ENCODE measurements at places on chromosomes 2 and 18.

DNA sequence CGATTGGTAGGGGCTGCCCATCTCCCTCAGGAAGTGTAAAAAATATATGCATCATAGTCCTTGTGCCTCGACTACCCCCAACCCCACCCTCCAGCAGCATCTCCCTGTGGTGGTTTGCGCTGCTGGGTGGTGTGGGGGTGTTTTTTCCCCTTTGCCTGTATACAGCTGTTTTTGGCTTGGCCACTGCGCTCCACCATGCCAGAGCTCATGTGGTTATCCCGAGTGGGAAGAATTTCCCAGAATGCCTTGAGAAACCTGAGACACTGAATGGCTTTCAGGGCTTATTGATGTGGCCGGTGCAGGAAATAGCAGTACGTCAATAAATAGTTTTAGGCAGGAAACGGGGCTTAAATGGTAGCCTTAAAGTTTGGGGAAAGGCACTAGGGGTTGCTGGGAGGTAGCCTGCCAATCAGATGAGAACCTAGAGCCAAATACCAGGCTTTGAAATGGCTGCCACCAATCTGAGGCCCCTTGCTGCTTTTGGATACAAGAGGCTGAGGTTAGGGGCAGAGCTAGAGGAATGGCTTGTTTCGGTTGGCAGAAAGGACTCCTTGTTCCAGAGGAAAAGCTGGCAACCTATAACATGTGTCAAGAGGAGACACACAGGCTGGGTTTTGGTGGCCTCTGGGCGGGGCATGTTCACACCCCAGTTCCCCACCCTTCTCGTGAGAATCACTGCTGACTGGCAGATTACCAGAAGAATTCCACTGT lies 144.1 kb downstream of the SMAD7 start:
- DNase-seq = no peak

GRCh38 chr2:71629771-71630453 lies 176.6 kb downstream of the DYSF start:
- DNase-seq = no peak

- DNase-seq = no peak
Observed at GRCh38 chr2:119416299-119416923, 15.2 kb upstream of the TMEM37 start.

- DNase-seq = no peak
Observed at GRCh38 chr2:73841912-73842738, 13.4 kb downstream of the STAMBP start.

DNA sequence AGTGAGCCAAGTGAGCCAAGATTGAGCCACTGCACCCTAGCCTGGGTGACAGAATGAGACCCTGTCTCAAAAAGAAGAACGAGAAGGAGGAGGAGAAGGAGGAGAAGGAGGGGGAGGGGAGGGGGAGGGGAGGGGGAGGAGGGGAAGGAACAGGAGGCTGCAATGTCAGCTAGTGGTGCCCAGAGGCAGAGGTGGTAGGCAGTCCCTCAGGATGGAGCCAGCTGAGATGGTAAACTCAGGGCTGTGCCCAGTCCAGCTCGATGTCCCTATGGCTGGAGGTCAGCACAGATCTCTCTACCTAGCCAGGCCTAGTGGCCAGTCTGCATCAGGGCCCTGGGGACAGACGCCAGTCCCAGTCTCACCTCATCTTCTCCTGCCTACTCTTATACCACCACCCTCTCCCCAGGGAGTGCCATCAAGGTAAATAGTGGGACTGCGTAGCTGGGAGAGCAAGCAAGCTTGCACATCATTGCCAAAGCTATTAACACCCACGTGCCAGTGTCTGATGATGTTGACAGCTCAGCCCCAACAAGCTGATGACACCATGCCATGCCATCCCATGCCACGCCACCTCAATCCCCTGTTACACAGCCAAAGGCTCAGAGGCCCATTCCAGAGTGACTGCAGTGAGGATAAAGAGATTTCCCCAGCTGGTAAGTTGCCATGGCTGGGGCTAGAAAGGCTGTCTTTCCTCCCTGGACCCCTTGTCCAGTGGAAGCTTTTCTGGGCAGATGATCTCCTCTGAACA lies 7.6 kb upstream of the PLB1 start:
- no peak for DNase-seq

- no peak for DNase-seq
Observed at GRCh38 chr2:119197126-119197405, 26.6 kb upstream of the STEAP3 start.

DNA sequence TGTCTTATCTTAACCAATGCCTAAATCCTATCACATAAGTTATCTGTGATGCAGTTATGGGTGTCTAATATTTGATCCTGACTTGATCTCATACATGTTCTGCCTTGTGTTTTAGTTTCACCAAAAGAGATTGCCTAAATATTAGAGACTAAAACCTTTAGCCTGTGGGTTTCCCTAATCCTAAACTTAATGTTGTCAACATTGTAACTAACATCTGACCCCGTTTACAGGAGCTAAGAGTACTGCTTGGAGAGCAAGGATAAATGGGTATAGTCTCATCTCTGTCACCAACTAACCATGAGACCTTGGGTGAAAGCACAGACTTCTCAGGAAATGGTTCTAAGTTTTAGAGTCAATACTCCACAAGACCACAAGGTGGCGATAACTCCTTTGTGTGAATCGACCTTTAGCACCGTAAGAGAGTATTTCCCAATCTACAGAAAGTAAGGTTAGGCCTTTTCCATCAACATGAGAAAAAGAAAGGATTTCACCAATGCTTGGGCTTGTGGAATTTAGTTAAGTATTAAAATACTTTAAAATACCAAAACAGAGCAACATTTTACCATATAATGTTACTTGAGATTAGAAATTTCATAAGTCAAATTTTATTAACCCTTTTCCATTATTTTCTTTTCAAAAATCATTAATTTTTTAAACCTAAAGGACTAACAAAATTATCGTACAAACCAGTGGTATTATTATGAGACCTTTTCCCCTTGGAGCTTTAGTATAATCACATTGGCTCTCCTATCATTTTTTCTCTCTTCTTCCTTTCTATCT lies 60.5 kb downstream of the G6PC2 start:
- no peak for DNase-seq

GRCh38 chr2:6647046-6647445 lies 218.7 kb downstream of the CMPK2 start:
- no peak for DNase-seq
